ENCODE measurements at places on chromosomes 7 and 10.

DNA sequence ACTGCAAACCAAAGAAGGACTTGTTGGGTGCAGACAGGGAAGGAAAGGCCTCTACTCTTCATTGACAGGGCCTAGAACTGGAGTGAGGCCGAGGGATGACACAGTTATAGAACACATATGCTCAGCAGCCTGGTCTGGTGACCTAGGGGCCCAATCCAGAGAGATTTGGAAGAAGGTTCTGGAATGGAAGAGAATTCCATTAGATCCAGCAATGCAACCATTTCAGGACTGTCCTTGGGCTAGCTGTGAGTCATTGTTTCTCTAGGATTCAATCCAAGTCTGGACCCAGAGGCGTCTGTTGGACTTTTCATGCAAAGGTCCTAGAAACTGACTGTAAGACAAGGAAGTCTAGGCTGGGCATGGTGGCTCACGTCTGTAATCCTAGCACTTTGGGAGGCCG lies 59.2 kb downstream of the WIPF3 start:
- DNase-seq = no peak

DNA sequence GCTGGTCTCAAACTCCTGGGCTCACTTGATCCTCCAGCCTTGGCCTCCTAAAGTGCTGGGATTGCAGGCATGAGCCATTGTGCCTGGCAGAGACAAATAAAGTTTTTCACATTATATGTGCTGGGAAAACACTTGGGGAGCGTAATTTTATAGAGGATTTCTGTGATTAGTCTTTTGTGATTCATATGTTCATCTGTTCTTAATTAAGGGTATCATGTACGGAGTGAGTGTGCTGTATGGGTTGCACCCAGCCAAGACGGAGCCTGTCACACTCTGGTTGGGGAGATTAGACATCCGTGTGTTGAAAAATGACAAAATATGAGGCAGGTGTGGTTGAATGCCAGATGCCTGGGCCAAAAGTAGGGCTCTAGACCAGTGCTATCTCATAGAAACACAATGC lies 10.3 kb downstream of the ADRB1 start:
- no peak for DNase-seq

DNA sequence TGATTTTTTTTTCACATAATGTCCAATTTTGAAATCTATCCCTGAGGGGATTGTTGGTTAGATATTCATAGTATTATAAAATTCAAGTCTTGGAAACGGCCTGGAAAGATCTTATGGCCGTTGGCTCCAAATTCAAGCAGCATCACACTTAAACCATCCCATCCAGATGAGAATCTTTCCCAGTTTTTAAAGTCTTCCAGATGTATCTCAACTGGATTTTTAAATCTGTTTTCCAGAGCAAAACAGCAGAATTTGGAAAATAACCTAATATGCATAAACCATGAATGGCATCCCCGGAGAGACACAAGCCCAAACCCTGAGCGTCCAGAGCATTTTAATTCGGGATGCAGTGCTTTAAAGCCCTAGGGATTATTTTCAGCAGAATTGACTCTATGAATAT lies 208.2 kb upstream of the PRKCQ start:
- no peak for DNase-seq

GRCh38 chr7:143287935-143288826 lies at the start of gene CASP2:
CASP2 (plus strand) TSS chr7:143288351; CDS start chr7:143288456, 105 bp downstream.
- DNase-seq = peak; percentile 99

DNA sequence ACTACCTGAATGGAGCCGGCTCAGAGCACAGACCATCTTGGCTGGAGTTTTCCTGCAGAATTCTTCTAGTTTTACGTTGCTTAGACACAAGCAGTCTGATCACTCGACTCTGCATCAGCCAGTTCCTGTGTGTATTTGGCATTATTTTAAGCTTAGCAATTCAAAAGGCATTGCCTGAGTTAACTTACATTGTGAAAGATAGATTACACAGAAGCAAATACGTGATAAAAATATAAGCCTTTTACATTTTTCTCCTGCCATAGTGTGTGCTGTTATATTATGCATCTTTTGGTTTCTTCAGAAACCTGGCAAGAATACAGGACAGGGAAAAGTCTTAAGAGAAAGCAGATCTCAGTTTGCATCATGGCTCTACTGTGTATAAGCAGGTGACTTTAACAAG lies 98.1 kb downstream of the LRRC4 start:
- no peak for DNase-seq

GRCh38 chr7:124489925-124490324 lies 275.7 kb downstream of the GPR37 start:
- no peak for DNase-seq

DNA sequence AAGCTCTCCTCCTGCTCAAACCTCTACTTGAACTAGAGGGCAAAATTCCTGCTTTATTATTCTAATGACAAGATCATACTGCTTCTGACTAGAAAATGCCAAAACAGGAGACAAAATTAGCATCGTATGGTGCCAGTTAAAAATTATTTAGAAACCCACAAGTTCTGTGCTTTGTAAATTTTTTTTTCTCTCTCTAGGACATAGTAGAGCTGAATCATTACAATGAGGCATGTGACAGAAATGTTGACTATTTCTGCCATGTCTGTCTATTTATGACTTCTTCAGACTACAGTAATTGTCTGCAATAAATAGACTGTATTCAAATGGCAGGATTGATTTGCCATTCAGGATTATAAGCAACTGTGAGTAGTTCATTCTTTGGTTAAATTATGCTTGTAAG lies 335.8 kb downstream of the PRPF18 start:
- no peak for DNase-seq

DNA sequence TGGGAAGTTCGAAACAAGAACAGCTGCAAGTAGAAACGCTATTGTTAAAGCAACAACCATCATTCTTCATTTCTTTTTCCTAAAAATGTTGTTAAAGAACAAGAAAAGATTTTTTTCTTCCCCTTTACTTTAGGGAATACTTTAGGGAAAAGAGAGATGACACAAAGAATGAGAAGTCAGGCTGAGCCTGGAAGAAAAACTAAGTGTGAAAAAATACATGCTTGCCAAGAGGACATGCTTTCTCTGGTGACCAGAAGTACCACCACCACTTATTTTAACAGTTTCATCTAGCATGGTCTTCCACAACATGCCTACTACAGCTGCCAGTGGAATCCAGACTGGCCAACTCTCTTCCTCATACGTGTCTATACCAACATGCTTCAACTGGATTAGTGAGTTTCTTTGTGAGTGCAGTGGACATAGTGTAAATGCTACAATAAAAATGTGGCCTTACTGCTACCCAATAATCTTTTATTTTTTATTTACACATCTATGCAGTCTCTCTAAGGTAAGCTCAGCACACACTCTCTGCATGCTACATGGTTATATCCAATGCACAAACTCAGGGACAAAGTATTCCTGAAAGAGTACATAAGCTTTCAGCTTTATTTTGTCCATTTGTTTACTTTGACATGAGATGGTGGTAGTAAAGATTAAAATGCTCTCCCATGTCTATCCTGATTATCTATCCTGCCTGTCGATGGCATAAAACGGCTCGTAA lies 196.2 kb downstream of the TAX1BP1 start:
- no peak for DNase-seq

DNA sequence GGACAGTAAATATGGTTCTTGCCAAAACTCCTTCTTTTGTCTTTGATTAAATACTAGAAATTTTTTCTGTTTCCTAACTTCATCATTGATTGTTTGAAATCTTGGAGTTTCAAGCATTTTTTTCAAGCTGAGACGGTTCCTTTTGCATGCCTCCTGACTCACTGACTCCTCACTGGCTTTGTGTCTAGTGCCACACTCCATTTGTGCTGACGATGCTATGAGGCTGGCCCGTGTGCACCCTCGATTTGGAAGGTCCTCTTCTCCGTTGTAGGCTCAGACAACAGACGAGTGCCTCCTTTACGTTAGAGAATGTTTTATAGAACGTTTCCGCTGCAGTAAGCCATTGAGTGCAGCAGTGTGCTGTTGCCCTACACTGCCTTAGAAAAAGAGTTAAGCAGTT lies 10.8 kb upstream of the CSGALNACT2 start:
- DNase-seq = no peak

DNA sequence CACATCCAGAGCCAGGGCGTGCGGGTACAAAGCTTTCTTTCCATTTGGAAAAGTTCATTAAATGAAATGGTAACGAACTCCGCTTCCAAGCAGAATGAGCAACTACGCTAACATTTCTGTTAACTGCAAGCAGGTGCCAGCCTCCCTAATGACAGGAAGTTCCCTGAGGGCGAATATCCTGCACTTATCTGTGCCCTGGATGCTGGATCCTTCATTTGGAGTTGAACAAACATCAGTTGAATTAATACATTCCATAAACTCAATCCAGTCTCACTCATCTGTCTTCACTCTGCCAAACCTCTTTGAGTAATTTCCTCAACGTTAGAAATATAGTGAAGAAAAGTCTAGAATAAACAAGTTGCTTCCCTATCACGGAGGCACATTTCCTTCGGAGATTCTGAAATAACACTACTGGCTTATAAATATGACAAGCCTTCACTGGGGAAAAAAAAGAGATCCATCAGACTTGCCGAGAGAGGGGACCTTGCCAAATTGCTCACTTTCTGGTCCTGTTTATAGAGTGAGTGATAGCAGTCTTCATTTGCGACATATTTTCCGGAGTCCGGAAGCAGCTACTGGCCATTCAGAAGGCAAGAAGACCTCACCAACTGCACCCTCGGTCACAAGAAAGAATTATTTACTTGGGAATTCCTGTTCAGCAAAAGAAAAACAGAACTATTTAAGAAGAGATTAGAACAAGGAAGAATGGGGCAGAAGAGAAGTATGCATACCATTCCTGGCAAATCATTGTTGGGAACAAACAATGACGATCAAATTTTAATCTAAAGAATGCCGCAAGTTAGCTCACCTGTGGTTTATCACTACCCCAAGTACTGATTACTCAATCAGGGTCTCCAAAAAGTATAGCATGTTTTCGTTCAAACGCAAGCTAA lies 196.4 kb downstream of the FAM107B start:
- DNase-seq = no peak

DNA sequence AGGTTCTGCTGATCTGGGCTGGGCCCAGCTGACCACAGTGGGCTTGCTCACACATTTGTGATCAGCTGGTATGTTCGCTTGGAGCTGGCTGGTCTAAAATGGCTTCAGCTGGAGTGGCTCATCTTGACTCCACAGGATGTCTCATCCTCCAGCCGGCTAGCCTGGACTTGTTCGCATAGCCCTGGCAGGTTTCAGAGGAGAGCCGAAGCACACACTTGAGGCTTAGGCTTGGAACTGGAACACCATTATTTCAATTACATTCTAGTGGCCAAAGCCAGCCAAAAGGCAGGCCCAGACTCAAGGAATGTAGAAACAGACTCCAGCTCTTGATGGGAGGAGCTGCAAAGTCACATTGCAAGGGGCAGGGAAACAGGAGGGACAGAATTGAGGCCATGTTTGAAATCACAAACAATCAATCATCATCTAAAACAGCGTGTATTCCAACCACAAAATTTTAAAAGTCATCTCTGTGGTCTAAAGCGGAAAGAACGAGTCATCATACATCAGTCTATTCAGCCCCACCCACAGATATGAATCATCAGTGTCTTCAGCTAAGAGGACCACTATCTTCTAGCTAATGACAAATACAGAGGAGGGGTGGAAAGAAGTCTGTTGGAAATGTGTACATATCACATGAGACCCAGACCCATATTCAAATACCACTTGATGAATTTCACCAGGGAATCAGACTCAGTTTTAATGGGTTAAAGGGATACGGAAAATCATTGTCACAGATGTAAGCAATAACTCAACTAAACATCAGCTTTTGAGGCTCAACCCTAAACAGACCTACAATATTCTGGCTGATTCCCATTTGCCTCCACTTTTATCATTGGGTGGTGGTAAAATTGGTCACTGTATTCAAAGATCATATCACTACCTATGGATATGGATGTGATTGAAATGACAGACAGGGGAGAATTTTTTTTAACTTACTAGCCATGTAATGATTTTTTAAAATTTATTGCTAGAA lies 139.0 kb upstream of the MKLN1 start:
- DNase-seq = peak; percentile 40

DNA sequence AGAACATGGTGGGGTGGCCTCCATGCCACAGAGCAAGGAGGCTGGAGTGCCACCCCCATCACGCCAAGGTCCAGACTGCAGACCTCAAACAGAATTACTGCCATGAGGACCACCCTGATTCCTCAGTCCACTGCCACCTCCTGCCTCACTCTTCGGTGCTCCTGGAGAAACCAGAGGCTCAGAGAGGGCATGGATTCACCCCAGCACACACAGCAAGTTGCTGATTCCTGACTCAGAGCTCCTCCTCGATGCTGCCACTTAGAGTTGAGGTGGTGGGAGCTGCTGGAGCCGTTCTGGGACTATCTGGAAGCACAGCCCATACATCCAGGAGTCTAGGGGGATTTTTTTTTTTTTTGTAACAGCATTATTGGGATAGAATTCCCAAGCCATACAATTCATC lies 22.0 kb upstream of the MYL10 start:
- no peak for DNase-seq

DNA sequence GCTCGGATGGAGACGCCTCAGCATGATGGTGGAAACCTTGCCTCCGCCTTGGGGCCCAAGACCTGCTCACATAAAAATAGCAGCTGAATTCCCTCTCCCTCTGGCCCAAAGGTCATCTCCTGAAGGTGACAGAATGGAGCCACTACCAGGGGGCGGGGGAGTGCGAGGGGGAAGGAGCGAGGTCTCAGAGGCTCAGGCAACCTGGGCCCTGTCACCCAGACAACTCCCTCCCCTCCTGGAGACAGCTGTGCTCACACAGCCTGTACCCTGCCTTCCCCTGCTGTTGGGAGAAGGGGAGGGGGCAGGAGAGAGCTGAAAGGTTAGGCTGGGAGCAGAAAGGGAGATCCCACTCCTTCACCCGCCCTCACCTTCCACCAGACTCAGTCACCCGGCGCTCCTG lies 173.0 kb upstream of the RHEB start:
- DNase-seq = no peak

DNA sequence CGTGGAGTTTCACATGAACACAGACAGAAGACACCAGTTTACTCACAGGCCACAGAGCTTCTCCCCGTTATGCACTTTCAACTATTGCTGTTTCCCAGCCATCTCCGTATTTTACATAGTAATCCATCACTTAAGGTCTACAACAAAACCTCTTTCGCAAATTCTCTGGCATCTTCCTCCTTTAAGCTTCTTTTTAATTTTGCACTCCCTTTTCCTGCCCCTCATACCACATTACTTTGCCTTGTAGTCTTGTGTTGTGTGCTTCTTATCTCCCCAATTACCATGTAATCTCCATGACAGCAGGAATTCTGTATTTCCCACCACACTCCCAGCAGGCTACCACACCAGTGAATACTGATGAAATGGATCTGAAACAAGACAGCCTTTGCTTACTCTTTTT lies 87.3 kb downstream of the ODAD2 start:
- DNase-seq = no peak

DNA sequence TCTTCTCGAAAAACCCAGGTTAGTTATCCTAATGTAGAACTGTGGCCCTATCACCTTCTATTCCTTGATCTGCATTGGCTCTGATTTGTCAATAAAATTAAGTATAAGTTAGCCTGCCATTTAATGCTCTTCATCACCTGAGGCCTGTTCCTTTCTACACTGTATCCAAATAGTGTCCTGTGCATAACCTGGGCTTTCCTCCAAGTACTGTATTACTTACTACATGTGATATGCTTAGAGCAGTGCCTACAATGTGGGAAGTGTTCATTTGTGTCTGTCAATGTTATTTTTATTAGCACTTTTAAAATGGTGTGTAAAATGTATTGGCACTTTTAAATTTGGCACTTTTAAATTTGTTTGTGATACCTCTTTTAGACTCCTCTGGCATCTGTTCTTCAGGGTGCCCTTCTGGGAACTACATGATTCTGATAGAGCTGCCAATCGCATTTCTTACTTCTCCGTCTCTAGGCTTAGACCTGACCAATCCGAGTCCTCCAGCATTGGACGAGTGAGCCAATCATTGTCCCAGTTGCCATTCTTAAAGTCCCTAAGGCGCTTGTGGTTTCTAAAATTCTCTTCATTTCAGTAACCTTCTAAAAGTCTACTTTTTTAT lies 85.5 kb downstream of the GNAI1 start:
- no peak for DNase-seq
